ENCODE measurements at places on chromosomes 12 and 14.
A peak's percentile ranks its signal among the peaks of the same experiment; 100 is the strongest.

DNA sequence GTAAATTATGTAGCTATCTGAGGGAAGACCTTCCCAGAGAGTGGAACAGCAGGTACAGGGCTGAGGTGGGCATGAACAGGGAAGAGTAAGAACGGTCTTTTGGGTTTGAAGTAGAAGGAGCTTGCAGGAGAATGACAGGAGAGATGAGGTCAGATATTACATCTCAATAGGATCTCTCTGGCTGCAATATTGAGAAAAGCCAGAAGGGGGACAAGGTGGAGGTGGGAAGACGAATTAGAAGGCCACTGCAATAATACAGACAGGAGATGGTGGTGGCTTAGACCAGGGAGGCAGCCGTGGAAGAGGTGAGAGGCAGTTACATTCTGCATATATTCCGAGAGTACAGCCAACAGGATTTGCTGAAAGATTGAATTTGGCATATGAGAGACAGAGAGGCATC is 310.2 kb downstream of the APAF1 start:
- DNase-seq, result peak; percentile 29

DNA sequence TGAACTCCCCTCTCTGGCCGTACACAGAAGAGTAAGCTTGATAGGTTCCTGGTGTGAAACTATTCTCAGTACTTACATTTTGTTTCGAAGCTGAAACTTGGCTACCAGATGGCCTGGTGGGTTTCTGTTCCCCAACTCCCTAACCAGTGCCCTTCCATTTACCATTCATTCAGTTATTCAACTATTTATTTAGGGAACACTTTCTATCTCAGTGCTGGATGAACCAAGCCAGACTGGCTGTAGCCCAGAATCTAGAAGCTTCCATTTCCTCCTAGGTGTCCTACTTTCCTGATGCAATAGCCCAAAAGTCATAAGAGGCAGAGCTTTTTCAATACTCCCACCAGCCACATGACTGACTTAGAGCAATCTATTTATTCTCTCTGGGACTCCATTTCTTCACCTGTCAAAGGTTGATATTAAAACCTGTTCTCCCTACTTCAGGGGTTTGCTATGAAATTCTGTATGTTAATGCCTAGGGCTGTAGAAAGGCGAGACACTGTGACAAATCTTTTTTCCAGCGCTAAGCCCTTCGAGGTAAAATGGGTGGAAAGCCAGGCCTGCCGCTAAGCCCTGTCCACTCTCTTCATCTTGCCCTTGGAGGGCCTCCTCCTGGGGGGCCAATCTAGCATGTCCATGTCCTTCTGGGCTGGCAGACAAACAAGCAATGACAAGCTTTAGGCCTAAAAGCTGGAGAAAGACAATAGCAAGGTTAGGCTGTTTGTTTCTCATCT is 8.1 kb upstream of the IRF2BPL start:
- no peak for DNase-seq

- DNase-seq, result no peak
These were observed 65.7 kb downstream of the TNFAIP2 start for GRCh38 chr14:103188810-103189480.

DNA sequence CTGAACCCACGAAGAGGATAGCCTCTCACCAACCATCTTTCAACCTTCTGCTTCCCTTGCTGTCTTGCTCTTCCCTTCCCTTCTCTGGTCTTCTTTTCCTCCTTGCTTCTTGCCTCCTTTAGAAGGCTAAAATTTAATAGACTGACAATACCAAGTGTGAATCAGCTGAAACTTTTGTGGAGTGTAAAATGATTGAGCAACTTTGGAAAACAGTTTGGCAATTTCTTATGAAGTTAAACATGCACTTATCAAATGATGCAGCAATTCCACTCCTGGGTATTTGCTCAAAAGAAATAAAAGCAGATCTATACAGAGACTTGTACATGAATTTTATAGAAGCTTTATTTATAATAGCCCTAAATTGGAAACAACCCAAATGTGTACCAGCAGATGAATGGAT is 3.3 kb upstream of the KRT86 start:
- no peak for DNase-seq

DNA sequence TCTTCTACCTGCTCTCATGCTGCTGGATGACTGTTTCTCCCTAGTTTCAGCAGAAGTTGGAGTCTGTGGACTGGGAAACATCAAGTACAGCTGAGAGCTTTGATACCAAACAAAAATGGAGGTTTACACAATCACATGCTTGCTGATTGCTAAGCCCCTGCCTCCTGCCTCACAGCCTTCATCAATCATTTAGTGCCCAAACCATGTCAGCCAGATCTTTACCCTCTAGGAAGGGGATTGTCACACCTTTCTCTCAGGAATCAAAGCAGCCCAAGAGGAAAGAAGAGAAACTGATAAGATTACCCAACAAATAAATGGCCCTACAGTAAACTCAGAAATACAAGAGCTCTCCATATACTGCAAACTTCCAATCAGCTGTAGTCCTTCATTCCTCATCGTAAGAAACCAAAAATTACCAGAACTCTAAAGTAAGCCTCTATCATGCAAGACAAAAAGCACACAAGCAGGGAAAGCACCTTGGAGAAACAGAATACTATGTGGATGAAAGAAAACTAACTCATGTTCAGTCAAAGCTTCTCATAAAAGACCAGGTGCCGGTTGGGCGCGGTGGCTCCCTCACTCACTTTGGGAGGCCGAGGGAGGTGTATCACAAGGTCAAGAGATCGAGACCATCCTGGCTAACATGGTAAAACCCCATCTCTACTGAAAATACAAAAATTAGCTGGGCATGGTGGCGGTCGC is 63.6 kb upstream of the RESF1 start:
- DNase-seq, result no peak

DNA sequence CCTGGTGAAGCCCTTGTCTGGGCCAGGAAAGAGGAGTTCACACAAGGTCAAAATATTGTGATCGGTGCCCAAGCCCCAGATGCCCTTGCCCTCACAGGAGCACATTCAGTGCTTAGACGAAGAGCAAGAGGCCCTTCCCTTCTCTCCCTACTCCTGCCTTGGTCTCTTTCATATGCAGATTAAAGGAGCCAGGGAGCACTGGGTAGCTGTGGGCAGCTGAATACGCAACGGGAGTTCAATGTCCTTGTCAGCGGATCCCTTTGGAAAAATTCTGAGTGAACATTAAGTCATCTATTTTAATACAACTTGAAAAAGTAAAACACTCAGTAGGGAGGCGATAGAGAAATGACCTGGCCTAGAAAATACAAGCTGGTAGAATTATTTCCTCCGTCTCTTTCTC is 1489.4 kb downstream of the AACS start:
- peak; percentile 61 for DNase-seq

GRCh38 chr12:94495445-94496115 is 35.9 kb upstream of the CEP83 start:
- no peak for DNase-seq

DNA sequence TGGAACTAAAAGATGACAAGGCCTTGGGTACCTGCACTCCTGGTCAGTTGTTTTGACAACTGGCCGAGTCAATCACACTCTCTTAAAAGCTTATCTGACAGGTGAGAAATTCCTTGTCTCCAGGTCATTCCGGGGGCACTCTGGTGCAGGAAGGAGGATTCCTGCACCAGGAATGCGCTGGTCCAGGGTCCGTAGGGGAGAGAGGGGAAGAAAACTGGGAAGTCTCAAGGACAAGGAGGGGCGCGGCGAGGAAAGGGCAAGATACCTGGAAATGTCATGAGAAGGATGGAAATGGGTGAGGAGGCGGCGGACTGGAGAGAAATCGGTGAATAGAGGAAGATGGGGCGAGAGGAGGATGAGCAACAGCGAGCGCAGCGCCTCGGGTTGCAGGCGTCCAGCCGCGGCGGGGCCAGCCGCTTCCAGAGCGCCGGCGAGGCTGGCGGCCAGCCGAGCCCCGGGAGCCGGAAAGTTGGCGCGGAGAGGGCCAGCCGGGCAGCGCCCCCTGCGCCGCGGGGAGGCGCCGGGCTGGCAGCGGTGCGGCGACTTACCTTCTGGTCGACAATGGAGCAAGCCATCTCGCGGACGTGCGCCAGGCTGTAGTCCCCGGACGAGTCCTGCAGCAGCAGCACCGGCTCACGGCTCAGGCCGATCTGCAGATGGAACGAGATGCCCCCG is 809 bp downstream of the PRKD1 start:
- peak; percentile 70 for DNase-seq

DNA sequence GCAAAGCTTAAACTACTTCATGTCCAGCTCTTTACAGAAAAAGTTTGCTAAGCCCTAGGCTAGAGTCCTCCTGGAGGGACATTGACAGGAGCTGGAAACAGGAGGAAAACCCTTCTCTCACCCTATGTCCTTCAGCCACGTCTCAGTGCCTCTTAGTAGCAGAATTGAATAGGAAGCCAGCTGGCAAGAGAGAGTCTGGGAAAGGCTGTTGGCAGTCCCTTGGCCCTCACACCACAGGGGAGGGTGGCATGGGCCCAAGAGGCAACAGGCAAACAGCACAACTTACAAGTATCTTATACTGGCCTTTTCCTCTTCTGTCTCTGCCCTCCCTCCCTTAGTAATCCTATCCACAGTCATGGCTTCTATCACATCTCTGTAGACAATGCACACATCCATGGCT is 27.7 kb upstream of the DHRS2 start:
- no peak for DNase-seq
